ENCODE measurements at places on chromosomes 3 and 15.

DNA sequence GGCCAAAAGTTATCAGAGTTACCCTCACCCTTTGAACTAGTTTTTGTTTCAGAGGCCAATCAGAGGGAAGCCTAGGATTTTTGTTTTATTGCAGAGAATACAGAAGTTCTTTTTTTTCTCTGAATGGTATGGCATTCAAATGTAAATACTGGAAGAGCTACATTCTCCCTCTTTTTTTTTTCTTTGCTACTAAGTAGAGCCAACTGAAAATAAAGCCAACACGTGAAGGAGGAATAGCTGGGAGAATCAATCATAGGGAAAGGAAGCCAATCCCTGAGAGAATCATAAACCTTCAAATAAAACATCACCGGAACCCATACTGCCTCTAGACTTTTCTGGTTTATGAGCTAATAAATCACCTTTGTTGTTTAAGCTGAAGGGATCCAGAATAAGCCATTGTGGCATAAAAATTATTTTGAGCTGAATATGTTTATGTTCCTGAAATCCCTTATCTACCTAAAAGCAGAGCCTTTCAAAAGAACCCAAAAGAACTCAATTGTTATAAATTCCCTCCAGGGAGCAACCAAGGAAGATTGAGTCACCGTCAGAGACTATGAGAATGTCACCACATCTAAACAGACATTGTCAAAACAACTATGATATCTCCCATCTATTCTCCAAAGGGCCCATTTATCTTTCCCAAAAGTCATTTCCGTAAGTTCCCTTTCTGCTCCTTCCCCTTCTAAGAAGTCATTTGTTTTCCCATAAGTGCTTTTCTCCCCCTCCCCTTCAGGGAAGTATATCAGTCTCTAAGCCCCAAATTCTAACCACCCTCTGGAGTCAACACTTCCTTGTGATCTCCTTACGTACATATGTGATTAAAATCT, 3.8 kb upstream of the ZNF280D start:
- no peak for DNase-seq

DNA sequence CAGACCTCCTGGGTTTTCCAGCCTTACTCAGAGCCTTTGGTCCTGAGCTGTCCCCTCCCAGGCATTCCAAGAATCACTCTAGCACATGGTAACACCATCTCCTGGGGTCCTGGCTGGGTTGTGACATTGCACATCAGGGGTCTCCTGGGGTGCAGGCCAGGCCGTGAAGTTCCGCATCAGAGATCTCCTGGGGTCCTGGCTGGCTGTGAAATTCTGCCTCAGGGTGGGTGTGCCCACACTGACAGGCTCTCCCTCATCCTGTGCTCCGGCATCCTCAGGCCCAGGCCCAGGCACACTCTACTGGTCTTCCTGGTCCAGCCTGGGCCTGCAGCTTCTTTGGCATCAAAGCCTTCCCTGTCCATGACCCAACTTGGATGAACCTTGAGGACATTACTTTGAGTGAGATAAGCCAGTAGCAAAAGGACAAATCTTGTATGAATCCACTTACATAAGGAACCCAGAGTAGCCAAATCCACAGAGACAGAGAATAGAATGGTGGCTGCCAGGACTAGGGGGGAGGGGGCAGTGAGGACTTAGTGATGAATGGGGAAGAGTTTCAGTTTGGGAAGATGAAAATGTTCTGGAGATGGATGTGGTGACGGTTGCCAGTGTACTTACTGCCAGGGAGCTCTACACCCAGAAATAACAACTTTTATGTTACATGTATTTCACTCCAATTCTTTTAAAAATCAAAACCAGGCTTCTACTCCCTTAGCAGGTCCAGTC, 49.1 kb upstream of the KLF13 start:
- DNase-seq: peak; percentile 61

DNA sequence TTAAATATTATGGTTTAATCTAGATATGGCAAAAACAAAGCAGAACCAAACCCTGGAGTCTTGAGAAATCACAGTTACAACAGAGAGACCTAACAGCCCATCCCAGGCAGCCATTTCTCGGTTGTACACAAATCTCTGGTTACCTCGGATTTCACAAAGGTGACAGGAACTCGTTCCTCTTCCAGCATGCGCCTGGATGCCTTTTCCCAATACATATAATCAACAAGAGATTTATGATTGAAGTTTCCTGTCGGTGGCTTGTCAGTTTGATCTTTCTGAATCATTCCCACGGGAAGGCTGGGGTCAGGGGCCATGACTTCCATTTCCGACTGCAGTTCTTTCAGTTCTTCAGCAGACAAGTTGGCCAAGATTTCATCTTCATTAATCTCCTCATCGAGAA, 445 bp downstream of the LMOD3 start:
- no peak for DNase-seq

DNA sequence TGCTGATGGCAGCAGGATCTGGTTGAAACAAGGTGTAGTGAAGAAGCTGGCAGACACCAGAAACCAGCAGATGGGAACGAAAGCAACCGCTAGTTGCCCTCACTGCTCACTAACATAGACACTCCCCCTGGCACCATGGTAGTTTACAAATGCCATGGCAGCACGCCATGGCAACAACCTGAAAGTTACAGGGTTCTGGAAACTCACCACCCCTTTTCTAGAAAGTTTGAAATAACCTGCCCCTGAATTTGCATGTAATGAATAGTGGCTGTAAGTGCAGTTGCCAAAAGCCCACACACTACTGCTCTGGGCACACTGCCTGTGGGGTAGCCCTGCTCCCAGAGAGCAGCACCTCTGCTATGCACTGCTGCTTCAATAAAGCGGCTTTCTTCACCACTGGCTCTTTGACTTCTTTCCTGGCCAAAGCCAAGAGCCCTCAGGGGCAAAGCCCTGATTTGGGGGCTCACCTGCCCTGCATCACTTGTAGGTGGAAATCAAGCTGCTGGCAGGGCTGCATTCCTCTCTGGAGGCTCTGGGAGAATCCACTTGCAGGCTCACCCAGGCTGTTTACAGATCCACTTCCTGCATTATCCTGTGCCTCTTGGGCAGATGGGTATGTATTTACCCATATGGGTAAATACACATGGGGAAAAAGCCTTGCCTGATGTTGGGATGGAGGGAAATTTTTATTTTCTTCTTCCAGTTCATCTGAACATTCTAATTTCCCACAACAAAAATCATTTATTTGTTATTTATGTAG, 2.0 kb upstream of the GP9 start:
- no peak for DNase-seq

GRCh38 chr3:38985981-38986380, 65.8 kb downstream of the SCN11A start:
- DNase-seq: no peak

DNA sequence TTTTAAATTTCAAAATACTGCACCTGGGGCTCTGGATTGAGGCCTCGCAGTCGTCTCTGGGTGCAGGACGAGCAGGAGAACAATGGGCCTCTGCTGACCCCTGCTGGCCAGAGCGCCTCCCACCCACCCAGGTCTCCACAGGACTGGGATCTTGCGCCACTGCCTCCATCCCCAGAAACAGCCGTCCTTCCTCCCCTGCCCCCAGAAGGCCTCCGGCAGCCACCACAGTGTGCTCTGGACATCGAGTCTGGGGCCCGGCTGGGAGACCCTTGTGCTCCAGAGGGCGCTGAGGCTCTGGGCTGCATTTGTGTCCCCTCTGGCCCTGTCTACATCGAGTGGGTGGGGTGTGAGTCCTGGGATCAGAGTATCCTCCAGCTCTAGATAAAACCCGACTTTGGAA, 6.7 kb upstream of the ACSBG1 start:
- peak; percentile 87 for DNase-seq

DNA sequence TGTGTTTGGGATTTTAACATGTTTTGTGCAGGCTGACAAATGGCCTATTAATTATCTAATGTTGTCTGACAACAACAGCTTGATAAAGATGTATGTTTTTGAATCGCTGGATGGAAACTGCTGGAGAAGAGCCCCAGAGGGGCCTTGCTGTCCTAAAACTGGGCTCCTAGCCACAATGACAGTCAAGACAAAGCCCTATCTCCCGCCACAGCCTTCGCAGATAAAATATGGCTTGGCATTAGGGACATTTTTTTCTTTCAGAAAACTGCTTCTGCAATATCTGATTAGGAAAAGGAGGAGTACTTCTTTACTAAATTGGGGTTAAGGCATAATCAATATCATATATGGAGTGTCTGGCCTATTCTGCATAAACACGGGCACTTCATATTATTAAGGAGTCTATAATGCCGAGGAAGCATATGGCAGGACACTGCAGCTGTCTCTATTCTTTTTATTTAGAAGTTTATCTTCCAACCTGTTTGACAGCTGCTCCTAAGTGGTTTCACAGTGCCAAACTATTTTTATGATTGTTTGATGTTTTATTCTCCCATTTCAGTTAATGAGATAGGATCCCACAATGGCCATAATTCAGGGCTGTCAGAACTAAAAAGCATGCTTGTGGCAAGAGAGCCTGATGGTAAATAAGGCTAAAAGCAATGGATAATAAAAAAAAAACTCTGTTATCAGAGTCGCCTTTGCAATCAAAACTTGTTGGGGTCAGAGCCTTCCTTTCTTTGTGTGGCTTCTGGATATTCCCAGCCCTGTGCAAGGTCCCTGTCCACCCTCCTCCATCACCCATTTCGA, 210.1 kb downstream of the MECOM start:
- no peak for DNase-seq

GRCh38 chr15:80234883-80235282, 17.1 kb downstream of the CTXND1 start:
- no peak for DNase-seq

DNA sequence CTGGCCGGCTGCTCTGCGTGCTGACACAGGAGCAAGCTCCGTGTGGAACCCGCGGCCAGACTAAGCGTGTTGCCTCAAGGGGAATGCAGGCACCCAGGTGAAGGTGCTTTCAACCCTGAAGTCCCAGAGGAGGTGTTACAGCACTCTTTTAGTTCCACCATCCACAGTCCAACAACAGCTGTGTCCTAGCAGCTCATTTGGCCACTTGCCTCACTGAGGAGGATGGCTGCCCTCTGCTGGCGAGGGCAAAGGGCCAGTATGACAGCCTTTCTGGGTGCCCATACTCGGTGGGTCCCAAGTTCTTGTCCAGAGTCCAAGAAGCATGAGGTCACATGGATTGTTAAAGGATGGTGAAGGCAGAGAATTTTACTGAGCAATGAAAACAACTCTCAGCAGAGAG, 87.8 kb downstream of the C3orf85 start:
- DNase-seq: no peak

DNA sequence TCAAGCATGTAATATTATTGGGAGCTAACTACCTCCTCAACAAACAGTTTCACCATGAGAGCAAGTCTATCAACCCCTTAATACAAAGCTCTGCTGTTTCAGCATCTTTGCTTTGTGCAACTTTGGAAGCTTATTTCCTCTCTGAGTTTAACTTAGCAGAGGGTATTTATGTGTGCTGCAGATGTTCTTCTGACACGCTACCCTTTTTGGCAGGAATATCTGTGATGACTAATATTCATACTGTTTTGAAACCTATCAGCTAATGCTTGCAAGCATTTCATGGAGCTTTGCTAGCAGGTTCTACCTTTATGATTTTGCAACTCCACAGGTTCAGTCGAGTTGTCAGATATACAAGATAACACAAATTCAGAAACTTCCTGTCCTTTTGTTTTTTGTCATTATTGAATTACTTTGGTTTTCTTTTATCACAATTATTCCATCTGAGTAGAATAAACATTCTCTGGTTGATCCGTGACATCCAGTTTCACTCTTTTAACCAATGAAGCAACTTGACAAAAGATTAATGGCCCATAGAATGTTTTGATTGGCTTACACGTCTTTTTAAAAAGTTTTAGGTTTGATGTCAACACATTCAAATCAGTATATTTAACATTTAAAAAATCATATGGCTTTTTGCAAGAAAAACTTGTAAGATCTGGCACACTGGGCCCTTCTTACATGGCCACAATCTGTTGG, 1.7 kb upstream of the SLC9A9 start:
- no peak for DNase-seq

GRCh38 chr3:183826448-183827250, 1.3 kb upstream of the MAP6D1 start:
- no peak for DNase-seq

DNA sequence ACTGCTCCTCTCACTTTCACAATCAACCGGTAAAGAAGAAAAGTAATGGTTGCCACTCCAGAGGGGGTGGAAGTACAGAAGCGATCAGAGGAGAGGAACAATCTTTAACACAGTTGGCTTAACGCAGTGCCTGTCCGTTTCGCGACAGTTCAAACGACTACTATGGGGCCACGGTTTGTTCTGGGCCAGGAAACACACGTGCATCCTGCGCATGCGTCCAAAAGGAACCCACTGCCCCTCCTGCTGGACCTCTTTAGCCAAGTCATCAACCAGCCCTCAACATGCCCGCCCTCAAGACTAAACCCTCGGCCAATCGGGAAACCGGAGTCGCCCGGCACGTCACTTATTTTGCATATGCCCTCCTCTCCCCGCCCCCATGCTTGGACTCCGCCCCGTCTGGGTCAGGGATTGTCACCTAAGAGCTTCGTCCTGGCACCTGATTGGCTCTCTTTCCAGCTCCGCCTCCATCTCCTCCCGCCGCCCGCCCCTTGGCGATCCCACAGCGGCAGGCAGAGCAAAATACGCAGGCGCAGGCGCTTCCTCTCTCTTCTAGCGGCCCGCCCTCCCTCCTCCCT, 345 bp upstream of the CDV3 start:
- DNase-seq: peak; percentile 100

DNA sequence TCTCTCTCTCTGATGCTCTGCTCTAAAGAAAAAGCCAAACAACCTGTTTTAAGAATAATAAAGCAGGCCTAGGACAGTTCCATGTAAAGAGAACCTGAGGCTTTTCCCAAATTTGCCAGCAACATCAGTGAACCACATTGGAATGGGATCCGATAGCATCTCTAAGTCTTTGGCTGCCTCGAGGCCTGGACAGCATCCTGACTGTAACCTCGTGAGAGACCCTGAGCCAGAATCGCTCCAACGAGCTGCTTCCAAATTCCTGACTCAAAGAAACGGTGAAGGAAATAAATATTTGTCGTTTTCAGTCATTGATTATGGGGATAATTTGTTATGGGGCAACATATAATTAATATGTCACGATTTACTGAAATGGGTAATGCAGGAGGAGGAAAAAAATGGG, 1012.8 kb downstream of the ROBO2 start:
- DNase-seq: no peak

DNA sequence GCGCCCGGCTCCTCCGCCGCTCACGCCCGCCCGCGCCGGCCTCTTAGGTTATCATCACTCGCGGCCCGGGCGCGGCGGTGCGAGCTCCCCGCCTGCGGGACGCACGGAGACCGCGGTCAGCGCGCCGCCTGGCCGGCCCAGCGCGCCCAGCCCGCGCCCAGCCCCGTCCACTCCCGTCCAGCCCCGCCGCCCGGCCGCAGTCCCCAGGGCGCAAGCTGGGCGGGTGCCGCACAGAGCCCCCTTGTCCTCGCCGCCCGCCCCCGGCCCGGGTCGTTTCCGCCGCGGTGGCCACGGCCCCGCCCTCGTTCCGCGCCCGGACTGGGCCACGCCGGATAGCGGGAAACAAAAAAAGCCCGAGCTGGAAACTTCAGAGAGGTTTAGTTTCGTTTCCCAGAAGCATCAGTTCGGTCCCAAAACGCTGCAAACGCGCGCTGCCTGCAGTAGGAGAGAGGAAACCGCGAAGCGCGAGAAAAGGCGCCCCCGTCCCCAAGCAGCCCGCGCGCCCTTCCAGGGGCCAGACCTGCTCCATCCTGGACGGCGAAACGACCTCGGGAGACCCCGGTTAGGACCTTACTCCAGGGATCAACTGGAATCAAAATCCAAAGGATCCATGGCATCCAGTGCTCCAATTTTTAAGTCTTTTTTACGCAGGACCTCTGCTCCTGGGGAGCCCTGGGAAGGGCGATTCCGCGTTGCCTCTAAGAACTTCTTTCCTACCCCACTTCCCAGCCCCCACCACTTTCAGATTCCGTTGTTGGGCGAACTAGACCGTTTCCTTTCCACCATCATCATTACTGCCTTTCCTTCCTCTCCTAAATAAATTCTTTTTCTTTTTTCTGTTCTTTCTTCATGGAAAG, at the start of gene ATP10A:
Gene ATP10A (minus strand): TSS at position 217 of the 857 bp plus-strand sequence. CDS start 231 bp downstream, outside the sequence.
- DNase-seq: no peak

Measured in RWPE2 (cell line).